ENCODE measurements at places on chromosomes 5 and 9.

GRCh38 chr9:121213136-121213806 lies 11.6 kb upstream of the RAB14 start:
- DNase-seq = peak; percentile 62

- no peak for DNase-seq
Measured at GRCh38 chr5:52777186-52777585, 10.5 kb upstream of the ITGA1 start.

- DNase-seq = peak; percentile 80
Measured at GRCh38 chr9:5851445-5851844, 18.5 kb upstream of the ERMP1 start.

DNA sequence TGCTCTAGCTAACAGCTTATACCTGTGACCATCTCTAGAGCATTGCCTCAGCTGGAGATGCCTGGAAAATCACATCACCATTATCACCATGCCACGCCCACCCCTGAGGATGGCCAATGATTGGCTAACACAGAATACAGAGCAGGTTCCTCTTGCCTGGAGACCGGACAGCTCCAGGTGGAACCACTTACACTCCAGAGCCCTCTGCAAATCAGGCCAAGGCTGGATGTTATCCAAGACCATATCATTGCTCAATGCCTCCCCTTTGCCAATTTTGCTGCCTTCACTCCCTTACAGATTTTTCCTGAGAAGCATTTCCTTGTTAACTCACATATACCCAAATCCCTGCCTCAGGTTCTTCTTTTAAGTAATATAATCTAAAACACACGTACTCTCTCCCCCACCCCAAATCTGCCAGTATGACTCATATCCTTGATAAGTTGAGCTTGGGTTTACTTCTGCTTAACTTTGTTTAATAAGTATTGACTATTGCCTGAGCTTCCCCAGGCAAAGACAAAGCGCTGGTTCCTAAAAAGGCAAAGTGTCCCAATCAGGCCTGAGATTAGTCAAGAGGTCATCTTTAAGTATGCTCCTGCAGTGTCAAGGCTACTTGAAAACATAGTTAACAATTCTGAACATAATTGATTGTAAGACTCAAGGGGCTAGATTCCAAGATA lies 309.6 kb downstream of the EPB41L4A start:
- peak; percentile 2 for DNase-seq

GRCh38 chr9:77956555-77956954 lies 75.1 kb downstream of the GNAQ start:
- DNase-seq = no peak

GRCh38 chr5:122402955-122403685 lies 91.1 kb downstream of the SNCAIP start:
- DNase-seq = no peak

DNA sequence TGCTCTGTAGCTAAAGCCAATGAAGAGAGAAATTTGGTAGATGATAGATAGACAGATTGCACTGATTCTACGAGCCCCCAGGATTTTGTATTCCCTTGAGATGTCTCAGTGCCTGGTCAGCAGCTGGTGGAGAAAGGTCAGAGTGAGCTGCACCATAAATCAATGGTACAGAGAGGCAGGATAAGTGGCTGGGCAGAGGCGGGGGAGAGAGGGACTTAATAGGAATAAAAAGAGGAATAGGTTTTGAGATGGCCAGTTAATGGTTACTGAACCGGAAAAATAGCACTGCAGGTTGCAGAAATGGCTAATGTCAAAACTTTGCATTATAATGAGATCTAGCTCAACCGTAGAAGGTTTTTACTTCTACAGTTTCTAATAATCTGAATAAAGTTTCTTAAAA lies 47.9 kb upstream of the SLC12A2 start:
- no peak for DNase-seq

DNA sequence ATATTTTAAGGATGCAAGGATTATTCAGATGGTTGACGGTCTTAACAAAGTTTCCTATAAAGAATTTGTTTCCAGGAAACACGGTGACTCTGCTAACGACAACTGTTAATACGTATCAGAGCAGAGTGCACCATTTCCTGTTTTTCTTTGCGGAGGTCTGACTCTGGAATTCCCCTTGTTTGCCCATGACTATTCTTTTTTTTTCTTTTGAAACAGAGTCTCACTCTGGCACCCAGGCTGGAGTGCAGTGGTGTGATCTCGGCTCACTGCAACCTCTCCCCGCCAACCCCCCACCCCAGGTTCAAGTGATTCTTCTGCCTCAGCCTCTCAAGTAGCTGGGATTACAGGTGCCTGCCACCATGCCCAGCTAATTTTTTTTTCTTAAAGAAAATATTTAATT lies 115.9 kb downstream of the CDC42SE2 start:
- DNase-seq = peak; percentile 91

DNA sequence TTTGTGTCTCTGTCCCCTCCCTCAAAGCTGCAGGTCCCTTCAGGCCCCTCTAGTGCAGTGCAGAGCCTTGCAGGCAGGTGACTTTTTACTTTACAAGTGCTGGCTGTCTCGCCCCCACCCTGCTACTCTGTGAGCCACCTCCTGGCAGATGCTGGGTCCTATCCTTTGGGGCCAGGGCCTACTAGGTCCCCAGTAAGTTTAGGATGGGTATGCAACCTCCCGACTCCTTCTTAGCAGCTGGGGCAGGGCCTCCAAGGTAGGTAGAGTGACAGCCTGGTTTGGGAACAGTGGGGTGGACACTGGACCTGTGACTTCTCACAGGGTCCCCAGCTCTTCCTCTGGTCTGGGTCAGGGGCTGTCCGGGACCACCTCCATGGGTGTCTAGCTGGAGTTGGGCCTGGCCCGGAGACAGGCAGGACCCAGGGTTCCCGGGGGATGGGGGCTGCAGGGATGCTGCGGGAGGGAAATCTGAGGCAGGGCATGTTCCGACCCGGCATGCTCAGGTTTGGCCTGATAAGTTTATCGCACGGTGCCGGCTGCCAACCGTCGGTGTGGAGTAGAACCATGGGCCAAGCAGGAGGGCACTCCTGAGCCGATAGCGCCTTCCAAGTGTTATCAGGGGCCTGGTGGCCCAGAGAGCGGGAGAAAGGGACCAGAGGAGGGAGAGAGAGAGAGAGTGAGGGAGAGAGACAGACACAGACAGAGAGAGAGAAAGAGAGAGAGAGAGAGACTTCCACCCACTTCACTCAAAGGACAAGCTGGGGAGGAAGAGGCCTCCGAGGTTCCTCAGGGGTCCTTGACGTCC lies 20.5 kb downstream of the GFI1B start:
- DNase-seq = no peak

GRCh38 chr5:159458217-159458711 lies 128.0 kb upstream of the IL12B start:
- DNase-seq = peak; percentile 11

DNA sequence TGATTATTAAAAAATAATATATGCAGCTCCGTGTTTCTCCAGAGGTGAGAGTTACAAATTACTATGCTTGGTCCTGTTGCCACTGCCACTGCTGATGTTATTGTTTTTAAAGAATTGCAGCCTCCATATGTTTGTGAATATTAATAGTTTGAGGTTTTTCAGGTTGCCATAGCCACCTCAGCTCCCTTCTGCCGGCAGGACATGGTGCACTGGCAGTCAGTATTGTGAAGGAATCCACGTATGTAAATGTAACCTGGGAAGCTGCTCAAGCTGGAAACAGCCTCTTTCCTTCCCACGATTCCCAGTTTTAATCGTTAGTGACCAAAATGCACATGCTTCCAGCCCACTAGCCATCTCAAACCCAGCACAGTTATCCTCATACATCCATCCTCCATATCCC lies 184.4 kb upstream of the CCNG1 start:
- DNase-seq = no peak

DNA sequence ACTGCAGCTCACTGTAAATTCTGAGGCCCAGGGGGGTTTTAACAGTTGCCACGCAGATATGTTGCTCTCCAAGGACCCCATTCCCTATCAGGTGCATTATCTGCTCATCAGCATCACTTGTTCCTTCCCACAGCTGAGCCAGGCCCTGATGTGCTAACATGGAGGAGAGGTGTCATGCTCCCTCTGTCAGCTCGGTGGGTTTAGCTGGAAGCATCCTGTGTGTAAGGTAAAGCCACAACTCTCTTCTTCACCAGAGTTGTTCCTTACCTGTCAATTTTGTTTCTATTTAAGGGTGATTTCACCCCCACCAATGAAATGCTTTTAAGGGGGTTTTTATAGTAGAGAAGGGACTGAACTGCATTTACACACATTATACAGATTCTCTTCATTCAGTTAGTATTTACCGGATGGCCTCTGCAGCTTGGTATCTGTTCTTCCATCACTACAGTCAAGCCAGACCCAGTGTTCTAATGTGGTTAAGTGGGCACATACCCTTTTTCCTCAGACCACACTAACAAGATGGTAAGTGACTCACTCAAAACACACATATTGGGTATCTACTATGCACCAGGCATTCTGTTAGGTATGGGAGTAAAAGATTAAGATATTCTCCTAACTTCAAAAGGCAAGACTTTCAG lies 205.4 kb downstream of the DCP2 start:
- DNase-seq = no peak

GRCh38 chr5:138909734-138910133 lies 34.6 kb upstream of the LRRTM2 start:
- no peak for DNase-seq

DNA sequence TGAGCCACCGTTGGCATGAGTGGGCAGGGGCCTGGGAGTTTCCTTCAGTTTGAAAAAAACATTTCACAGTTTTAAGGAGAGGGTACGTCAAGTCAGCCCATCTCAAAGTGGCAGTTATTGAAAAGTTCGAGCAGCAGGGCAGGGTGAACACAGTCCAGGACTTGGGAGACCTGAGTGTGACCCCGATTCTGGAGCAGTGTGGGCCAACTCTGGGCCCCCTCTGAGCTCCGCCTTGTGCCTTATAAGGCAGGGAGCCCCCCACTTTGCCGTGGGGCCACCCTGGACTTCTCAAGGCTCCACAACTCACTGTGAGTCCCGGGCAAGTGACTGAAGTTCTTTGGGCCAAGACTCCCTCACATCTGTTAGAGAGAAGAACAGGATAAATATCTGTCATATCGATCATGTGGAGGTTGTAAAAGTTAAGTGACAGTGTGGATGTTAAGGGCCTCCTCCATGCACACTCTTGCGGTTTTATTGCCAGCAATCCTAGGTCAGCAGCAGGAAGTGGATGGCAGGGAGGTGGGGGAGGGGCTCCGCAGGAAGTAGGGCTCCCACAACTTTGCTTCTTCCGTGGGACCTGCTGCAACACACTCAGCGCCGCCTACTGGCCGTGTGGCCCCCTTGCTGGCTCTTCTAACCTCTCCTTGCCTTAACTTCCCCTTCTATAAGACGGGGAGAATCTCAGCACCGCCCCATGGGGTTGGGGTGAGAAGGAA lies 38.4 kb downstream of the HRH2 start:
- peak; percentile 57 for DNase-seq

GRCh38 chr9:38287420-38287985 lies 105.0 kb upstream of the ALDH1B1 start:
- DNase-seq = no peak

GRCh38 chr5:71475788-71476384 lies 20.4 kb downstream of the BDP1 start:
- peak; percentile 29 for DNase-seq

DNA sequence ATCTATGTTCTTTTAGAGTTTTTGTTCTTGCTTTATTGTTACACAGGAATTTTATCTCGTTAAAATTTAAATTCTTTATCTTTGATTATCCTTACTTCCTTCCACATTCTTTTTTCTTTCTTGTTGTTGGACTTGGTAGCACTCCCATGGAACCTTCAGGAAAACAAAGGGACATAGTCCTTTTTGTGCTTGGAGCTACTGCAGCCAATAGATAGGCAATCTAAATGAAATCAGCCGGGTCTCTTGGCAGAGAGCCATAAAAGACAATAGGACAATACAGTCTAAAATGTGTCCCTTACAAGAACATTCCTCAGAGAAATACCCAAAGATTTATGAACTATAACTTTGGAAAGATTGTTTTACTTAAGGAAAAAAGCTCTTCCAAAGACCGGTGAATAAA lies 548.1 kb upstream of the C9orf72 start:
- DNase-seq = no peak
